ENCODE measurements at places on chromosomes 12 and 14.

- DNase-seq, result peak; percentile 22
Measured at GRCh38 chr14:34874386-34875030, 652 bp downstream of the BAZ1A start.

DNA sequence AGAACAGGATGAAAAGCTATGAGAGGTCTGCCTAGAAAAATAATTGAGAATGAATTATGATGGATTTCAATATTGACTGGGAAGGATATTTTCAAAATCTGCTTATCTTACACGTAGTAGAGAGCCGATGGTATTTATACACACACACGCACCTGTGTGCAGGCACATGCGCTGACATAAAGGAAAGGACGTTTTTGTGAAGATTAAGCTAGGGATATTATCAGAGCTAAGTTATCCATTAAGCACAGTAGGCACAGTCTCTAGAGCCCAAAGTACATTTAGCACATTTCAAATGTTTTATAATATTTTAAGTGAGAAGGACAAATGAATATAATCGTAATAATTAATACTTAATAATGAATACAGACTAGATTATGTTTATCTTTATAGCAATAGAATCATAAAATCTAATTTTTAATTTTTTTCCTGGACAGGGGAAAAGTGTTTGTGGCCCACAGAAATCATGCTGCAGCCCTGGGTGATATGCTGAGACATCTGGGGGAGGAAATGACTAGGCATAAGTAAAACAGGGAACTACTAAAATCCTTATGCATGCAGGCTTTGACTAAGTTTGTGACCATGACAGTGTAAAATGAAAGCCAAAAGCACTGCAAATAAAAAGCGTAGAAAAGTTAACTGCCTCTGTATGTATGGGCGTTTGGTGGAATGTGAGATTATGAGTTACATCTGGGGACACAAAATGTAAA is 146.1 kb downstream of the KITLG start:
- no peak for DNase-seq

GRCh38 chr12:51118706-51119105 is 35.3 kb upstream of the CSRNP2 start:
- DNase-seq, result no peak

GRCh38 chr12:129701631-129702101 is 202.2 kb downstream of the TMEM132D start:
- DNase-seq, result no peak

- DNase-seq, result peak; percentile 33
Measured at GRCh38 chr14:20247646-20248246, 8.7 kb downstream of the OR11H4 start.

- DNase-seq, result no peak
Measured at GRCh38 chr12:51589557-51590176, 1.4 kb upstream of the SCN8A start.

GRCh38 chr12:53766881-53767280 is 15.1 kb upstream of the CISTR start:
- DNase-seq, result no peak

- DNase-seq, result no peak
Measured at GRCh38 chr14:69132513-69133181, 20.3 kb downstream of the DCAF5 start.

- DNase-seq, result no peak
Measured at GRCh38 chr14:56331592-56332216, 213.5 kb downstream of the PELI2 start.

GRCh38 chr14:69366069-69366468 is 32.0 kb downstream of the ERH start:
- DNase-seq, result no peak

GRCh38 chr12:3131129-3131528 is 54.0 kb downstream of the TSPAN9 start:
- no peak for DNase-seq

DNA sequence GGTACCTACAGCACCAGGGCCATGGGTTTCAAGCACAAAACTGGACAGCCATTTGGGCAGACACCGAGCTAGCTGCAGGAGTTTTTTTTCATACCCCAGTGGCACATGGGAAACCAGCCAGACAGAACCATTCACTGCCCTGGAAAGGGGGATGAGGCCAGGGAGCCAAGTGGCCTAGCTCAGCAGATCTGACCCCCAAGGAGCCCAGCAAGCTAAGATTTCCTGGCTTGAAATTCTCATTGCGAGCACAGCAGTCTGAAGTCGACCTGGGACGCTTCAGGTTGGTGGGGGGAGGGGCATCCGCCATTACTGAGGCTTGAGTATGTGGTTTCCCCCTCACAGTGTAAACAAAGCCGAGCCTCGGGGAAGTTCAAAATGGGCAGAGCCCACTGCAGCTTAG is 81.2 kb upstream of the CCDC175 start:
- DNase-seq, result no peak

DNA sequence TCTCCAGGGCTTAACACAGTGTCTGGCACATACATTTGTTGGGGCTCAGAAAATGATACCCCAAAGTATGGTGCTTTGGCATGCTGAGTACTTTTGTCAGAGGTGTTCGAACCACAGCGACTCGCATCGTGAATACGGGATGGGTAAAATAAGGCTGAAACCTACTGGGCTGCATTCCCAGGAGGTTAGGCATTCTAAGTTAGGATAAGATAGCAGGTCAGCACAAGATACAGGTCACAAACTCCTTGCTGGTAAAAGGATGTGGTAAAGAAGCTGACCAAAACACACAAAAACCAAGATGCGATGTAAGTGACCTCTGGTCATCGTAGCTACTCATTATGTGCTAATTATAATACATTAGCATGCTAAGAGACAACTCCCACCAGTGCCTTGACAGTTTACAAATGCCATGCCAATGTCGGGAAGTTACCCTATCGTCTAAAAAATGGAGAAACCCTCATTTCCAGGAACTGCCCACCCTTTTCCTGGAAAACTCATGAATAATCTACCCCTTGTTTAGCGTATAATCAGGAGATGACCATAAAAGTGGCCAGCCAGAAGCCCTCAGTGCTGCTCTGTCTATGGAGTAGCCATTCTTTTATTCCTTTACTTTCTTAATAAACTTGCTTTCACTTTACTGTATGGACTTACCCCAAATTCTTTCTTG is 3.3 kb upstream of the AEBP2 start:
- DNase-seq, result no peak

- DNase-seq, result no peak
Measured at GRCh38 chr12:20150835-20151422, 217.4 kb upstream of the PDE3A start.

DNA sequence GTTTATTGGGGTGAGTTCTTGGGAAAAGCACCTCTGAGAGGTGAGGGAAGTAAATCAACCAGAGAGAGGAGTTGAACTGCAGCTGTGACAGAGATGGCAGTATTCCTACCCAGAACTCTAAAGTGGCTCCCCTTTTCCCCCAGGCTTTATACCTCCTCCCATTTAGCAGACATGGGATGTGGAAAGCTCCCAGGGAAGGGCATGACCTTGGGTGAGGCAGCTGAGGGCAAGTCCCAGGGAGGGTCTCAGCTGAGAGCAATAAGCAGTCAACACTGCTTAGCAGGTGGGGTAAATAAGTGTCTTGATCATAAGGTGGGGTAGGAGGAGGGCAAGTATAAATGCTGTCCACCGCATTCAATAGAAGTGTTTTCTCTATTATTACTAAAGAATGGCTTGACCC is 143.0 kb downstream of the AKAP6 start:
- no peak for DNase-seq

DNA sequence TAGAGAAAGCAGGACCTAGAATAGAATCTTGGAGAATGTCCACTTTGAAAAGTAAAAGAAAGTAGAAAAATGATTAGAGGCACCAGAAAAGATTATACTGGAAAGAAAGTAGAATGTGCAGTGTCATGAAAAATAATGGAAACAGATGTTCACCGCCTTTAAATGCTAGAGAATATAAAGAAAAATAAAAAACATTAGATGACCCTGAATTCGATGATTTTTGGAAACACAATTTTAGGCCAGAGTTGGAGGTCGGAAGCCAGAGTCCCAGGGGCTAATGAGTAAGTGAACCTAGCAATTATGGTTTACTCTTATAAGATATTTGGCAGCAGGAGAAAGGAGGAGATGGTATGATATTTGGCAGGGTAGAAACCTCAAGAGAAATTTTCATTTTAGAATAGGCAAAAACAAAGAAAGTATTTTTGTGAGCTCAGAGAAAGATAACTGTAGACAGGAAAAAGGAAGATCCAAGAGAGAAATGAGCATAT is 37.7 kb downstream of the GYS2 start:
- DNase-seq, result no peak

GRCh38 chr12:50107416-50108268 is 3.8 kb downstream of the GPD1 start:
- DNase-seq, result no peak

DNA sequence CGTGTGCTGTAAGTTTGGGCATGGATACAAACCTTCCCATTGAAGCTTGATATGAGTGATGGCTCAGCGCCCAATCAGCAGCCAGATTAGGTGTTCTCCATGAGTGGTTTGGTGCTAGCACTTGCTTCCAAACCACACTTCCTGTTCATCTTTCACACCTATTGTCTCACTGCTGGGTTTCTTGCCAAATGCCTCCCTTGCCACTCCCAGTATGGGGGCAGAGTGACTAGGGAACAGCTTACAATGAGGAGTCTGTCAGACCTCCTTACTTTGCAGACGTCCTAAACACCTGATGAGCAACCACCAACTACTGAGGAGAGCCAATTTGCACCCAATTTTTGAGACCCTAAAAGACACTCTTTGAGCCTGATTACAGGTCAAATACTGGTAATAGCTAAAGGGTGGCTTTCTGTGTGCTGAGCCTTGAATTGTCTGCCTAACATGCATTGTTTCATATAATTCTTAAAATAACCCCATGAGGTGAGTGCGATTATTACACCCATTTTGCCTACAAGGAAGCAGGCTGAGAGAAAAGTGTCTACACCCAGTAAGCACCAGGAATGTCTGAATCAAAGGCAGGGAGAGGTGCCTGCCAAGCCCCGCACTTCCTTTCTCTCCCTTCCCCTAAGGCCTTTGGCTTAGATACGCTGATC is 48.4 kb upstream of the FOS start:
- peak; percentile 36 for DNase-seq

- DNase-seq, result no peak
Measured at GRCh38 chr14:91383439-91383838, 34.2 kb downstream of the CCDC88C start.

DNA sequence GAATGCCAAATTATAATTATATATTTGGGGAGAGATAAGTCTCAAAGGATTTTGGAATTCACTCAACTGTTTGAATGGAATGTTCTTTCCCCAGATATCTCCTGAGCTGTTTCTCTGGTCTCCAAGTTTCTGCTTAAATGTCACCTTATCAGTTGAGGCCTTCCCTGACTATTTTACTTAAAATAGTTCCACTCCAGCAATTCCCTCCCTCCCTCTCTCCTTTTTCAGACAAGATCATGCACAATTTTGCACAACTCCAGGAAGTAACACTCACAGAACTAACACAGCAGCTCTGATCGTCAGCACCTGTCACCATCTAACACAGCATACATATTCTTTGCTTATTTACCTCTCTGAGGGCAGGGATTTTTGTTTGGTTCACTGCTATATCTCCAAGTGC is 12.5 kb downstream of the BTG1 start:
- DNase-seq, result no peak

DNA sequence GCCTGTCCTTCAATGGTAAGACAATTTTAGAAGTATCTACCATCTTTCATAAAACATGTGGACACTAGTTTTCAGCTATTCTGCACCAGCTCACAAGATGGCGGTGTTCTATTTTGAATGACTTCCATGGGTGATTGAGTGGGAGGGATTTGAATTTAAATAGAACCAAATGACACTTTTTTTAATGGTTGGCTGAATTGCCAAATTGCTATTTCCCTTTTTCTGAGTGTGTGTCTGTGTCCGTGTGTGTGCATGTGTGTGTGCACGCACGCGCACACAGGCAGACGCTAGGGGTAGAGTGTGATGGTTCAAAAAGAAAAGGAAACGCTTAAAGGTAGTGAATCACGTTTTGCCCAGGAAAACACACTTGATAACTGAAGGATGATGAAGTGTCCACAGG is 362.6 kb downstream of the DAD1 start:
- peak; percentile 3 for DNase-seq

- DNase-seq, result no peak
Measured at GRCh38 chr14:88834883-88835431, 10.5 kb downstream of the TTC8 start.

- peak; percentile 83 for DNase-seq
Measured at GRCh38 chr12:1583421-1584078, 10.8 kb downstream of the FBXL14 start.

DNA sequence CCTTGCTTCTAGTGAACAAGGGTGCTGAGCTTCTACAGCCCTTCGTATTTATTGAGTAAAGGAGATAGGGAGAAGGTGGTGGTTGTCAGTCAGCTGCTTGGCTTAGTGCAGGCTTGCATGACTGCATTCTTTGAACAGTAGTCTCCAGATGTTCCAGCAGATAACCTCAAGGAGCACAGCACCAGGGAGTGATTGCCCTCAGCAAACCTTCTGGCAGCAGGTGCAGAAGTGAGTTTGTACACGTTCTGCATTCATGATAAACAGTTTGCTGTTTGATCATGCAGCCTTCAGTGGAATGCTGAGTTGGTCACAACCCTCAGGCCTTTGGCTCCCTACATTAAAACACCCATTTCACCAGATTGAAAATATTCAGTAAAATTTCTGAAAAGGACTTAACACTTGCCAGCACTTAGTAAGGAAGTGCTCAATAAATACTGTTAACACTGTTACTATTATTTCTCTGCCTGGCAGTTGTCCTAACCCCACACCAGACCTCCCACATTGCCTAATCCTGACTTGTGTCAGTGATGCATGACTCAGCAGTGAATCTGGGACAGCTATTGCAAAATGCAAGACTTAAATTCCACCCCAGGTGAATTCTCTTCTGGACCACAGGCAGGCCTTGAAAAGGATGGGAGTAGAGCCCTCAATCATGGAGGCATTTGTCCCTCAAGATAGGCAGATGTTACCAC is 18.9 kb upstream of the CARMIL3 start:
- no peak for DNase-seq

GRCh38 chr12:88188180-88188579 is 46.1 kb downstream of the TMTC3 start:
- no peak for DNase-seq

DNA sequence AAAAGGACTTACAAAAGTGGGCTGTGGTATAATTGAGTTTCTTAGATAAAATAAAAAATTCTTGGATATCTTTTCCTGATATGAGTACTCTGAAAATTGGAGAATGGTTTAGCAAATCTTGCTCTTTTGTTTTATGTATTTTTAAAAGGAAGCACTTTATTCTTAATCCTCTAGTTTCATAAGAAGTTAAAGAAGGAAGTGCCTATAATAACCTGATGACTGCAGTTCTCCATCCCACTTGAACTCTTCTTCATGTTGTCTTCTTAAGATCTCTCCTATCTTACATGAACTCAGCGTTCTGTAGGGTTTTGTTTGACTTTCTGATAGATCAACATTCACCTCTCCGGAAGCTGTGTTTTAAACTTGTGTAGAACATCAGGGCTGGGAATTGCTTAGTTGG is 271.0 kb downstream of the ERC1 start:
- DNase-seq, result no peak

GRCh38 chr12:26271024-26271423 is 75.7 kb downstream of the SSPN start:
- no peak for DNase-seq

- DNase-seq, result no peak
Measured at GRCh38 chr12:50353869-50354593, 42.4 kb downstream of the FAM186A start.
